Large intestine (tissue), 12 donors: ENCODE measurements at places on chromosomes 12 and 14. TPM values are rescaled to one million over a fixed set of nuclear protein-coding genes. Genes with fewer than 3 reads are reported as not detected.

KRT81 gene
- 0.72 TPM for polyA plus RNA-seq

C12orf75 gene
- polyA plus RNA-seq, result 31.2 TPM

DNA sequence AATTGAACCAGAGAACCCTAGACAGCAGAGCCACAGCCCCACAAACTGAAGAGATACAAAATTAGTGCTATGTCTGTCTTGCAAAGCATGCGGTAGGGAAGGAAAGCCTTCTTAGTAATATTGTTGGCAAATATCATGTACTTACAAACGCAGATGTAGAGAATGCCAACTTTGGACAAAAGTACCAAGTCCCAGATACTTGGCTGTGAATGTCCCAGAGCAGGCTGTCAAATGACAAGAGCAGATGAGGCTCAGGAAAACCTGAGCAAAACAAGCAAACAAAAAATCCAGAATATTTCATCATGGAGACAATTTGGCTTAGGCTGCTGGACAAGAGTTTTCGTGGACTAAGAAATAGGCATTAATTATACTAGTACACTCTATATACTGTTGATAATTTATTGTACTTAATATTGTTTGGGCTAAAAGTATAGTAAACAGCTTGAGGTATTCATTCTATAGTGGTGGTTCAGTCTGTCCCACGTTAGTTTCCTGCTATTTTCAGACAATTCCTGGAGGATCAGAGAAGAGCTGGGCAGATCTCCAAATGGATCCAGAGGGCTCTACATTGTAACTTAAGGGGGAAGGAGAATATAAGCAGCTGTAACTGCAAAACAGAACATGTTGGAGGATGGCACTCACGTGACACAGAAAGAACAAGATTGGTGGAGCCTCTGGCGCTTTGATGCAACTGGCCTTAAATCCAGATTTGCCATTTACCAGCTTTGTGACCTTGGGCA is 329.8 kb downstream of the ATP23 start:
- no peak for DNase-seq

DNA sequence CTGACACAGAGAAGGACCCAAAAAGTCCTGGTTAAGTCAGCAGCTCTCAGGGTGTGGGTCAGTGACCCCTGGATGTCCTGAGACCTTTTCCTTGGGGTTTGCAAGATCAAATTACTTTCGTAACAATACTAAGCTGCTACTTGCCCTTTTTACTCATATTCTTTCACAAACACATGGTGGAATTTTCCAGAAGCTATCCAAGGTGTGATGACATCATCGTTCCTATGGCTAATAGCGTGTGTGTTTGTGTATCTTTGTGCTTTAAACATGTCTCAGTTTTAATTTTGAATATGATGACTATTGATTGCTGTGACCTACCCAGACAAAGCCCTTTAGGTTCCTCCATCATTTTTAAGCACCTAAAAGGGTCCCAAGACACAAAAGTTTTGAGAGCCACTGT is 176.2 kb downstream of the PHETA1 start:
- DNase-seq, result no peak
